ELF-1 (cell line): ENCODE measurements at places on chromosomes 12 and 14.

GRCh38 chr14:49114161-49114893, 471.9 kb downstream of the RPS29 start:
- DNase-seq: no peak

DNA sequence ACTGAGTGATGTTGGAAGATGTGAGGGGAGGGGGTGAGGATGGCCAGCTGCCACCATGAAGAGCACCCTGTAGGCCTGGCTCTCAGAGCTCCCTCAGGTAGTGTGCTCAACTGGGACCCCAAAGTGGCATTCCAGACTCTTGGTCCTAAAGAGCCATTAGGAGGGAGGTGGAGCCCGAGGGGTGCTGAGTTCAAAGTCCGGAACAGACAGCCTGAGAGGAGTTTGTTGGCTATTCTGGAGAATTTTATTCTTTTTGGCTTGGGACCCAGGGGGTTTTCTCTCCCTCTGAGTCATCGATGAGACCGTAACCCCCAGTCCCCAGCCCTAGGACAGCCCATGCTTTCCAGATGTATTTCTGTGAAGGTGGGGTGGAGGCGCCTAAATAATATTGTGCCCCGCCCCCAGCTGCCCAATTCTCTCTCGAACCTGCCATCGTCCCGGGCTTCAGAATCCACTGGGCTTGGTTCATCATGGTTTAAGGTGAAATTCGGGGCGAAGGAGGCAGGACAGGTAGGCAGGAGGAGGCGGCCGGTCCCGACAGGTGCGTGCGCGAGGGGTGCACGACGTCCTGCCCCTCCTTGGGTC, 690 bp upstream of the RBP5 start:
- DNase-seq: no peak

DNA sequence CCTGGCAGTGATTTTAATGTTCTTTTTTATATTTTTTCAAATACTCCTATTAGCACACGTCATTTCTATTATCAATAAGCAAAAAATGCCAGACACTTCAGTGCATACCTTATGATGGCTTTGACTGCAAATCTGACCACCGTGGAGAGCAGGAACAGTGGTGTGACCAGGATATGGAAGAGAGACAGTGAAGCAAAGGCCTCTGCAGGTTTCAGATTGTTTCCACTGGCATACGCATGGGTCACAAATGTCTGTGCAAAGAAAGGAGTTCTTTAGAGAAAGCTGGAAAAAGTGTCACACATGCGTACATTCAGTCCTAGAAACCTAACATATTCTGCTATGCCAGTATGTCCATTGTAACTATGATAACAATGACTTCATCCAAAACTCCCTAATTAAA, 47.3 kb downstream of the ABCC9 start:
- DNase-seq: no peak

- DNase-seq: no peak
These were observed 37.4 kb downstream of the GAS2L3 start for GRCh38 chr12:100610666-100611430.
